ENCODE measurements at places on chromosomes 4 and X. TPM values are rescaled to one million over a fixed set of nuclear protein-coding genes. Genes with fewer than 3 reads are reported as not detected.

The TASL gene
- 1.7 TPM for total RNA-seq

The PDHA2 gene
- total RNA-seq: not detected

DNA sequence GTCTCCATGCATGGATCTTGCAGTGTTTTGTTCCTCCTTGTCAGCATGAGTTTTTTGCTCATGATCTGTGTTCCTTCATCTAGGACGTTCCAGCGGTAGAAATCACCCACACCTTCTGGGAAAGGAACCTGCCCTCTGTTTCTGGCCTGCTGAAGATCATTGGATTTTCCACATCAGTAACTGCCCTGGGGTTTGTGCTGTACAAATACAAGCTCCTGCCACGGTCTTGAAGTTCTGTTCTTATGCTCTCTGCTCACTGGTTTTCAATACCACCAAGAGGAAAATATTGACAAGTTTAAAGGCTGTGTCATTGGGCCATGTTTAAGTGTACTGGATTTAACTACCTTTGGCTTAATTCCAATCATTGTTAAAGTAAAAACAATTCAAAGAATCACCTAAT is 88.2 kb downstream of the MAOA start:
- no peak for DNase-seq
- no peaks in the 10 kb centered on the region for H3K36me3 ChIP-seq
- H3K4me3 ChIP-seq: no peak overlapping the region
- no peaks in the 10 kb centered on the region for H3K4me1 ChIP-seq

The SPATA4 gene
- total RNA-seq: not detected

GRCh38 chr4:176437756-176438155 is 118.0 kb downstream of the SPCS3 start:
- no peak for DNase-seq
- peaks cover 2% of the 10 kb centered on the region for H3K4me1 ChIP-seq
- H3K4me3 ChIP-seq: no peak overlapping the region
- H3K27ac ChIP-seq: no peak overlapping the region
- H3K27me3 ChIP-seq: no peaks in the 10 kb centered on the region

GRCh38 chr4:168853770-168854169 is 156.3 kb downstream of the CBR4 start:
- H3K27ac ChIP-seq: no peak overlapping the region
- H3K4me1 ChIP-seq: peaks cover 12% of the 10 kb centered on the region
- H3K27me3 ChIP-seq: peaks cover 9% of the 10 kb centered on the region
- H3K4me3 ChIP-seq: no peak overlapping the region

The MEPE gene
- not detected for total RNA-seq

- no peaks in the 10 kb centered on the region for H3K36me3 ChIP-seq
- H3K27ac ChIP-seq: no peak overlapping the region
- no peak overlapping the region for H3K4me3 ChIP-seq
- H3K4me1 ChIP-seq: no peaks in the 10 kb centered on the region
These were observed 123.4 kb downstream of the SPCS3 start for GRCh38 chr4:176443117-176443516.

DNA sequence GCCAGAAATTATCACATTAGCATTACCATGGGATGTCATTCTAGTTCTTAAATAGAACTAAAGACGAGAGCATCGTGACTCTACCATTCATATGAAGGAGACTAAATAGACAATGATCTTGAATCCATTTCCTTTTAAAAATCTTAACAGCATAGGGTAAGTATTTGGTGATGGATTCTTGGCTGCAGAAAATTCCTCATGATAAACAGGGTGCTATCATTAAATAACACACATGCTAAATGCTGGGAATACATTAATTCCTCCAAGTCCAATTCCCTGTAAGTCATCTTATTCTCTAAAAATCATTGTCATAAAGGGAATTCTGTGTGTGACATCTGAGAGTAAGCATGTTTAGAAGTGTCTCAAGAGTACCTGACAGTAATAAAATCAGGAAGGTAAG is 470.4 kb upstream of the MAGEB2 start:
- H3K27me3 ChIP-seq: no peaks in the 10 kb centered on the region

- H3K27ac ChIP-seq: peak overlapping the region; percentile 98
- peaks cover 94% of the 10 kb centered on the region for H3K4me1 ChIP-seq
- H3K36me3 ChIP-seq: peaks cover 45% of the 10 kb centered on the region
- peak overlapping the region; percentile 63 for H3K4me3 ChIP-seq
- peak; percentile 85 for DNase-seq
These were observed 139.5 kb downstream of the SH3KBP1 start for GRCh38 chrX:19747652-19748610.

The COL4A5 gene
- not detected for total RNA-seq

The RADX gene
- total RNA-seq: 7.4 TPM

The CLDN34 gene
- not detected for total RNA-seq

GRCh38 chr4:2254665-2255500 is 7.0 kb downstream of the MXD4 start:
- no peaks in the 10 kb centered on the region for H3K4me1 ChIP-seq
- H3K4me3 ChIP-seq: no peak overlapping the region
- DNase-seq: no peak

Measured in activated CD8-positive, alpha-beta T cell treated with anti-CD3 and anti-CD28 coated beads for 36 hours (primary cell).